ENCODE measurements at places on chromosomes 2 and 18. TPM values are rescaled to one million over a fixed set of nuclear protein-coding genes. Genes with fewer than 3 reads are reported as not detected.

ALPI gene
- total RNA-seq = not detected

GRCh38 chr2:134897932-134898331, 20.7 kb upstream of the CCNT2 start:
- no peak for DNase-seq

CERKL gene
- total RNA-seq = not detected

DNA sequence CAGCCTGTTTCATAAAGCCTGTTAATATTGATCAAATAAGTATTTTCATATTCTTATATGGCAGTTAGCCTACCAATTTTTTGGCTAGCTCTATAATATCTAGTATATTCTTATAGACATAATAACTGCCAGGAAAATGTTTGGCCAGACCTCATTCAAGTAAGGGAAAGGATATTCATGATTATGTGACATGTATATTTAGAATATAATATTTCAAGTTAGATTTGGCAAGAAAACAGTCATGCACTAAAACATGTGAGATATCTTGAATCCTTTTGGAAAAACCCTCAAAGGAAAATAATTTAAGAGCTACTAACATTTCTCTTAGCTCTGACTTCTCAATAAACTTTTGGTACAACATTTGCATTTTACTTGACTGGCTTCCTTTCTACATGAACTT, 694.1 kb downstream of the PLCL1 start:
- no peak for DNase-seq

DNA sequence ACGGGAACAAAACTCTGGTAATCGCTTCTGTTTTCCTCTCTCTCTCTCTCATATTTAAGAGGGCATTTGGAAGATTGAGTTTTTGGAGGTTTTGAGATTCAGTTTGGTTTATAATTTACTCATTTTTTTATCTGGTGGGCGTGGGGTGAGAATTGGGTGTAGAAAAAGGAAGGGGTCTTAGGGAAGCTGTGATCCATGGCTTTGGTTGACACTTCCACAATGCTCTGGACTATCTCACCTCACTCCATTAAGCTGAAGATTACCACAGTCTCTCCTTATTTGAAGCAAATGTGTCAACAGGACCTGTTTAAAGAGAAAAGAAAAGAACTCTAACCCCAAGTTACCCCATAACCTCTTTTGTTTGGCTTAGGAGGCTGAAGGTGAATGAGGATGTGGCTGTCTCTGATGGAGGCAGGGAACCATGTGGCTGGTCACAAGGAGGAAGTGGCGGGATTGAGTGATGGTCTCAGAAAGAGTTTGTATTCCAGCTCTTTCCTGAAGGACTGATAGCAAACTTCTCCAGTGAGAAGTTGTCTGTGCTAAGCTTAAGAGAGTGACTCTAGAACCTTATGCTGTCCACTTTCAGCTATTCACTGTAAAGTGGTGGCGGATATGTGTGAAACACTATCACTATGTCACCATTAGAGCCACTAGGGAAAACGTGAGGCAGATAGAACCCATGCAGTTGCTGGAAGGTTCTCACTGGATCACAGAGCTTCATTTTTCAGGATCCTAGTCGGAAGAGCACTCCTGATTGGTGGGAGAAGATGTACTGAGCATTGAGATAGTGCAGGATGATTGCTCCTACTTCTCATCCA, 934 bp downstream of the ZNF804A start:
- no peak for DNase-seq

- DNase-seq = no peak
Observed at GRCh38 chr2:185391543-185391942, 347.1 kb upstream of the FSIP2 start.

DNA sequence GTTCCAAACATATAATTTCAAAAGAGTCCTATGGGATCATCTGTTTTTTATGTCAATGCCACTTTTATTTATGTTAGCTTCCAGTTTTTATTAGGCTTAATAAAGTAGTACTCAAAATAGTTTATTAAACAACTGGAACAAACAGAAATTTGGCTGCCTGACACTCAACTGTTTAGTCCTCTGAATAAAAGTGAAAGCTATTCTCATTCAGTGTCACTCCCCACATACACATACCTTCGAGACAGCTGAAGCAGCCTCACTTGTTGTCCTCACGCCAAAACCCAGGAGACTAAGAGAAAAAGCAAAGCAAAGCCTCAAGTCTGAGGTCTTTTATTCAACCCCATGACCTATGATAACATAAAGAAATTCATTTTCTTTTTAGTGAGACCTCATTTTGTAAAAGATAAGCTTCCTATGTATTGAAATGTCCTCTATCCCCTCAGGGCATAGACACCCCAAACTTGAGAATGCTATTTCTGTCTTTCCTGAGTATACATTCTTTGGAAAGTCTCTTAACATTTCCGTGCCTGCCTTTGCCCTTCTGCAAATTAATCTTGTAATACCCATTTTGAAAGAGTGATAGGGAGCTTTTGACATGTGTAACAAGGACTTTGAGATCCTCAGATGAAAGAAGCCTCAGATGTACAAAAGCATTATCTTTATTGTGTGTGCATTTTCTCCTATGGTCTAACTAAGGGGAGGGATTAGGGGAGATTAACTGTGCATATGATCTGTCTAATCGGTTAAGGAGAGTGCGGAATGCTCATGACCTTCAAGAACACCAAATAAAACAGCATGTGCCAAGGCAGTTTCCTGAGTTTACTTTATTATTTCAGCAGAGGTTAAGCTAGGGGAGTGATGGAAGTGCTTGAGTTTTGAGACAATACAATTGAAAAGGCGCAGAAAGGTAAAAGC, 1523.7 kb upstream of the PIK3C3 start:
- no peak for DNase-seq

CRYGD gene
- not detected for total RNA-seq

DNA sequence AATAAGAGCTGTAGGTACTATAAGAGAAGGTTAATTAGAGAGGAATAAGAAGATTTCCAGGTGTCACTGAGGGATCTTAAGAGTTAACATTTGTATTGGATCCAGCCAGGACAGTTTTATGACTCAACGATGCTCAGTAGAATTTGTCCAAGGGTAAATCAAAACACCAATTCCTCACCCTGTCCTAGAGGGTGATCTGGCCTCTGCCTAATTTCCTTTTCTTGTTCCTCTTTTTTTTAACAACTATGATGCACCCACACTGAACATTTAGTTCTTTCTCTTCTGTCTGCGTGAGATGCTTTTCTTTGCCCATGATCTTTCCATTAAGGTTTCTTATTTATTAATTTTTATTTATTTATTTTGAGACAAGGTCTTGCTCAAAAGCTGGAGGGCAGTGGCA, 92.0 kb downstream of the PMS1 start:
- no peak for DNase-seq

DNA sequence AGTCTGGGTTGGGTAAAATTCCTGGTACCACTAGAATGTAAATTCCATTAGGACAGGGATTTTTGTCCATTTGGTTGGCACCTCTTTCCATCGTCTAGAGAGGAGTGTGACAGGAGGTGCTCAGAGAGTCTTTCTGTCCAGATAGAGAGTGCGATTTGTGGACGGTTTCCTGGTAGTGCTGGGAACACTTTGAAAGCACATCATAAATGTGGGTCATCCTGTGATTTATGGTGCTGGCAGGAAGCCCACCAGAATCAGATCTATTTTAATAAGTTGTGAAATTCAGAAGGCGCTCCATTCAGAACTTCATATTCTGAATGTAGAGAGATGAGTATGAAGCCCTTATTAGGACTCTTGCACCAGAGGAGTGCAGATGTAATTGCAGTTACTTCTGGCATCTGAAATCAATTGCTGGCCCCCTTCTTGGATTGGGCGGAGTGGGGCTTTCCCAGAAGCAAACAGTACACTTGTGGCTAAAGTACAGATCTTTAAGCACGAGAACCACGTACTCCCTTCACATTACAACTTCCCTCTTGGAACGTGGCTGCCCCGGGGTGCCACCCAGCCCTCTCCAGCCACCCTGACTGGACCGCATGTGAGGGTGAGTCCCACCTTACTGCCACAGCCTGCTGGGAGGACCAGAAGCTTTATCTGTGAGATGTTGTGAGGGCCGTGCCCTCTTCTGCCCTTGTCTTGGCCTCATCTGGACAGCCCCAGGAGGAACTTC, 243.2 kb downstream of the MYO3B start:
- DNase-seq = no peak

DNA sequence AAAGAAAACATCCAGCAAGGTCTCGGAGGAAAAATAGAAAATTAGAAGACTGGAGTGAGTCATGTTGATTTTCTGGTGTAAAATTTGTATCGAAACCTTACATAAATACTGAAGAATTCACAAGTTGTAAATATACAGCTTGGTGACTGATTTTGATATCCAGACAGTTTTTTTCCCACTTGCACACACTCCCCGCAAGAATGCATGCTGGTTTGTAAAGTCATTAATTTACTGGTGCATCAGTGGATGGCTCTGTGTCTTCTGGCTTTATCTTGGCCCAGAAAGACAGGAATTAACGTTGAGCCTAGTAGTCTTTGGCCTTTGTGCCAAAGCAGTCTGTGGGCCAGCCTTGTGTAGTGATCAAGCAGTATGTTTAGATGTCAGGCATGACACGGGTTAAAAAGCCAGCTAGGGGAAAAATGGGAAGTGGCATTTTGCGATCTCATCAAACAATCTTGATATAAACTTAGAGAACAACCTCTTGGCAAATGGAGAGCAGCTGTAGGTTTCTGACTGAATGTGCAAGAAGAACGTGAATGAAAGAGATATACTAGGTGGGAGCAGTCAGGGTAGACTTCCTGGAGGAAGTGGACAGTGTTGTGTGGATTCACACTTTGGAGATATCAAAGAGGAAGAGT, 22.7 kb upstream of the CASP8 start:
- DNase-seq = no peak

DNA sequence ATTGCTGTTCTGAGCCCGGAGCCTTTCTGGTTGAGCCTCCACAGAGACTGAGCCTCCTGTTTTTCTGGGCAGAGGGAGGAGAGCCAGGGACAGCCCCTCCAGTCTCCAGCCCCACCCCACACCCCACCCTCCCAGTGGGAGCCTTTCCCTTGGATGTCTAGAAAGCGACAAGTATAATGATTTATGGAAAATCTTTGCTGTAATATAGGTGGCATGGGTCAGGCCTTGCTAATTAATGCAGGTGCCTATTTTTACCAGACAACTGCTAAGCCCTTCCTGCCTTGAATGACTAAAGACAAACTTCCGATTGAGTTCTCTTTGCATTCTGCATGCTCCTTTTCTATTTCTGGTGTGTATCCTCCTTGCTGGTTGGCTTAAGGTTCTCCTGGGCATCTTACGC, 43.1 kb downstream of the MERTK start:
- DNase-seq = no peak

DNA sequence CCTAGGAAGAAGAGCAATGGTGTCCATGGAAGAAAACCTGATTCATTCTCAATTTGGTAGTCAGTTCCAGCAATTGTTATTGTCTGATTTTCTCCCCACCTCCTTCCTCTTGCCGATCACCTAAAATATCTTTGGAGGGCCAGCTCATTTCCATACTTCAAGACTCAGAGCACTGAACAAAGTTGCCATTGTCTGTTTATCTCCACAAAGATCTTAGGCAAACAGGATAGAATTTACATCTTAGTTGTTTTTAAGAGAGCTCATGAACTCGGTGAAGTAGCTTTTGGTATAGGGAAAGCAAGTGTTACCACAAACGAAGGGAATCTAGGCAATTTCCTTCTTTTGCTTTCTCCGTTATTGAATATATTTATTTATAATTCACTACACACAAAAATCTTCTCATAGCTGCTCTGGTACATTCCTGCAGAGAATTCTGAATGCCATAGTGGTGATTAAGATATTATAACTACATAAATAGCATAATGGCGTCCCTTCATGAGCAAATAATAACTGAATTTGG, 41.5 kb upstream of the CHST9 start:
- no peak for DNase-seq

Measured in activated T-cell treated with anti-CD3 and anti-CD28 coated beads, Interleukin-2, amount 50 U/mL, for 72 hours (primary cell).